Left renal cortex interstitium (tissue), 4 donors: ENCODE measurements at places on chromosomes 3 and 15.

DNA sequence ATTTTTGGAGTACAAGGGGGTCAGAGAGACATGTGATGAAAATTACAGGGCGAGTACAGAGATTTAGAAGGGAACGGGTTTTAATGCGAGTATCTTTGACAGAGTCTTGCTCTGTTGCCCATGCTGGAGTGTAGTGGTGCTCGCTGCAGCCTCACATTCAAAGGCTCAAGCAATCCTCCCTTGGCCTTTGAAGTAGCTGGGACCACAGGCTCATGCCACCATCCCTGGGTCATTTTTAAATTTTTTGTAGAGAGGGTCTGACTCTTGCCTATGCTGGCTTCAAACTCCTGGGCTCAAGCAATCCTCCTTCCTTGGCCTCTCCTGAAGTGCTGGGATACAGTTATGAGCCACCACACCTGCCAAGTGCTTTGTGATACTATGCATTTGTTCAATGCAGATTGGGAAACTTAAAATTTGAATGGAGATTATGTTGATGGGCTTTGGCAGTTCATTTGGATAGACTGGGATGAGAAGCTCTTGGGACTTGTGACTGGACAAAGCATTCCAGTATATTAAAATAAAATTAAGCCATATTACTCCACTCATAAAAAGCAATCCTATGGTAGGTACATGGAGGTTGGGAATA lies 4.0 kb upstream of the LMLN start:
- DNase-seq = no peak

DNA sequence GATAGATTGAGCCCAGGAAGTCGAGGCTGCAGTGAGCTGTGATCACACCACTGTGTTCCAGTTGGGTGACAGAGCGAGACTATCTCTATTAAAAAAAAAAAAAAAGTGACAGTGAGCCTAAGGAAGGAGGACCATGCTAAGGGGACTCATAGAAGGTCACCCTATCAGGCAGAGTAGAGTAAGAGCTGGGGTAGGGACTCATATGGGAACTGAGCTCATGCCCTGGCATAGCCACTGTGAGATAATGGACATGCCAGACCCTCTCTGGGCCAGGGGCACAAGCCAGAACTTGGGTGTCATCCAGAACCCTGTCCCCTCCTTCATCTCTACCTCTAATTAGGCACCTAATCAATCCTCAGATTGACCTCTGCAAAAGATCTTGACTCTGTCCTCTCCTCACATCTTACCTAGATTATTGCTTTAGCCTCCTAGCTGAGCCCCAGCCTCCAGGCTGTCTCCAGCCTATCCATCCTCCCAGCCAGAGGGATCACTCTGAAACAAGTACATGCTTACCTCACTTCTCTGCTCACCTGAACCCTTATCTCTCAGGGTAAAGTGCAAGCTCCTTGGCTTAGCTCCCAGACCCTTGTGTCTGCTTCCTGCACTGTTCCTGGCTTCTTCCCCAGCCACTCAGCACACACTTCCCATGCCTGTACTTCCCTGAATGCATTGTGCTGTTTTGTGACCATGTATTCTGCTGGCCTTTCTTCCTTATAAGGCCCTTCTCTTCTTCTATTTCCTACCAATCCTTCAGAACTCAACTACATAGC lies 76.4 kb downstream of the DAPK2 start:
- DNase-seq = no peak

- no peak for DNase-seq
Measured at GRCh38 chr3:132445817-132446216, 28.5 kb downstream of the DNAJC13 start.

DNA sequence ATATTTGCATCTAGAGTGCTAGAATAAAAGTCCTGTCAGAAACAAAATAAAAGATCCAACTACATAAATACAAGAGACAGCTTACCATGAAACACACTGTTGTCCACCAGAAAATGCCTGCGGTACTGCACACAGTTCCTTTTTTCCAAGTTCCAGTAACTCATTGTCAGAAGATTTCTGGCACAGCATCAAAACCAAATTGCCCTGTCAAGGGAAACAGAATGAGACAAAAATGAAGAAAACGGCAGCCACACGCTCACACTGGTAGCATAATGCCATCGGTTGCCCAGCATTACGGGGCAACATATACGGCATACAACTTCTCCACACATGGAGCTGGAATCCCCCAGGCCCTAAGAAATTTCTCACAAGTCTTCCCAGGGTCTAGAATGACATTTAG lies 40.8 kb downstream of the PLCH1 start:
- no peak for DNase-seq

DNA sequence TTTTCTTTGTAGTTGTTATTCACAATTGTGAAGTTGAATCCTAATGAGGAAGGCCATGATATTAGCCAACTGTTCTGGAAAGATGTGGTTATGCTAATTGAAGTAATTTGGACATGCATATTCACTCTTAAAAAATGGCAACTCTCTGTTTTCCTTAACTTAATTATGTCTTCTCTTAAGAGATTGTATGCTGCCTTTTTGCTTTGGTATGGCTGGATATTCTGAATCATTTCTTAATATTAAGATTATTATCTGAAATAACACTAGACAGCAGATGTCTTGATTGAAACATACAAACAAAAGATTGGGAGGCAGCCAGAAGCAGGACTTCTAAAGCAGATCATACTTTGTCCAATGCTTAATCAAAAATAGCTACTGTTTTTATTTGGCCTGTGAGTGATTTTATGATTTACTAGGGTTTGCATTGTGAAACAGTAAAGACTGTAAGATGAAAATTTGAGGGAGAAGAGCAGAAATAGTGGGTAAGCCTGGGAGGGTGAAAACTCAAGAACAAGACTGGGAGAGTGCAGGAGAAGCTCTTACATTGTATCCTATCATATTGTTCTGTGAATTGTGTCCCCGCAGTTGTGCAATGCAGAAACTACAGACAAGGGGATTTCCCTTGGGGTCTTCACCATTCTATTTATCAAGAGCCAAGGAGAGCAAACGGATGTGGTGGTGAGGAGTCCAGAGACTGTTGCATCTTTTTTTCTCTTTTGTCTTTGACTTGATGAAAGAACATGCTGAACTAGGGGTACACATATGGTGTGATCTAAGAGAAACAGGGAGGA lies 554.8 kb downstream of the TUSC7 start:
- no peak for DNase-seq

GRCh38 chr3:136979684-136980083 lies 21.9 kb downstream of the IL20RB start:
- no peak for DNase-seq

- no peak for DNase-seq
Measured at GRCh38 chr3:157500232-157500631, 3.0 kb downstream of the VEPH1 start.

- DNase-seq = no peak
Measured at GRCh38 chr3:144502402-144502801, 530.8 kb downstream of the DIPK2A start.

DNA sequence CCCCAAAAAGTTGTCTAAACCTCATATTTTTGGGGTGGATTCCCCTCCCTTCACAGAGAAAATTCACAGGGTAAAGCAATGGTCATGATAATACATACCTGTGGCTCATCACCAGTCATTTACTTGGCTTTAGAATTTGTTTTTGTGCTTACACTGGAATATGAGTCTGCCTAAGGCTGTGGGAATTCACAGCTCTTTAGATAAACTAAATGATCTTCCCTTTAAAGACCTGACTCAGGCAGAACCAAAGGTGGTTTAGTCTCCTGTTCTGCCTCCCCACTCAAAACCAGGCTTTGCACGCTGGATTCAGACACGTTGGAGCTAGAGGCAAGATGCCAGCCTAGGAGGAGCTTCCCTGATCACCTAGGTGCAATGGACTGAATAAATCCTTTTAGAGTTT lies 40.3 kb upstream of the BNC1 start:
- DNase-seq = no peak

DNA sequence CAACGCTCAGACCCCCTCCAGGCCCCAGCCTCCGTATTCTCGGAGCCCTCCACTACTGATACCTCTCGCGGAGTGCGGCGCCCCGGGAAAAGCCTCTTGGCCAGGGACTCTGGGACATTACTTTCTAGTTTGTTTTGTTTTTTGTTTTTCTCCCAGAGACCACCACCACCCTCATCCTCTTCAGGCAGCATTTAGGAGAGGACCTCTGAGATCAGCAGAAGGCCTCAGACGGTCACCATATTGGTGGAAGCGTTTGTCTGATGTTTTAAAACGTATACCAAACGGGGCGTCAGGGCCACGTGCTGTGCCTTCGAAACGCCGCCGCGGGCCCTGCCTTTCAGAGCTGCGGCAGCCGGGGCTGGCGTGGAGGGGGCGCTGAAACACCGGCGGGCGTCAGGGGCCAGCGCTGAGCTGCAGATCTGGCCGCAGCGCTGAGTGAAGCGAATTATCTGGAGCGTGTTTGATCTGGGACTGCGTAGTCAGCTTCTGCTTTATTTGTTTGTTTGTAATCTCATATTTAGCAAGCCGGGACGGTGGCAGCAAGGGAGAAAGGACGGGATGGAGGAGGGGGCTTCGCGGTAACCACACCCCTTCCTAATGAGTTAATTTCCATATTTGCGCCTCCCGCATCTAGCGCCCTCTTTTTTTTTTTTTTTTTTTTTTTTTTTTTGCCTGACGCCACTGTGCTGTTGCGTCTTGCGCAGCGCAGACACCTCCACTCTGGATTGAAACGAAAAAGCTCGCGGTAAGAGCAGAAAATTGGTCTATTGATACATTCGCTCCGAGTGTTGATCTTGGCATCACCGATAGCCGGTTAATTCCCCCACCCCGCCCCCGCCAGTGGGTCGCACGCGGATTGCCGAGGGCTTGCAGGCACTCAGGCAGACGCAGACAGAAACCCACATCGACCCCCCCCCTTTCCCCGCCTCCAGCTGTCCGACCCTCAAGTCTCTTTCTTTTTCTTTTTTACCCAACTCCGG lies 14.9 kb downstream of the SOX2 start:
- no peak for DNase-seq

DNA sequence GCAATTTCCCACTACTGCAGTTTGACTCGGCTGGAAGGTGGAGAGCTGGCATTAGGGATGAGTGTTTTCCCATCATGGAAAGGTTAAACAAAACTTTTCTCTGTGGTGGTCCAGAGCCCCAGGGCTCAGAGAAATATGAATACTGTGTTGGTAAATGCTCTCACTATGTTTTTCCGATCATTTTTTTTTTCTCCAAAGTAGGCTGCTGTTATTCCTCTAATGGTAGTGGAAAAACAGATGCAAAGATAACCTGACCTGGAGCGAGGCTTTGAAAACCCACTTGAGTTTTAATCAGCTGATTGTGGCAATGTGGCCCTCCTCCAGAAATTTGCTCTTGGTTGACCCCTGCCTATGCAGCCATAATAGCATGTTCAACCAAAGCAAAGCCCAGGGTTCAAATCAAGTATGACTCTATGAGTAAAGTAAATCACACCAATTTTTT lies 320.8 kb upstream of the CTNNB1 start:
- DNase-seq = no peak

DNA sequence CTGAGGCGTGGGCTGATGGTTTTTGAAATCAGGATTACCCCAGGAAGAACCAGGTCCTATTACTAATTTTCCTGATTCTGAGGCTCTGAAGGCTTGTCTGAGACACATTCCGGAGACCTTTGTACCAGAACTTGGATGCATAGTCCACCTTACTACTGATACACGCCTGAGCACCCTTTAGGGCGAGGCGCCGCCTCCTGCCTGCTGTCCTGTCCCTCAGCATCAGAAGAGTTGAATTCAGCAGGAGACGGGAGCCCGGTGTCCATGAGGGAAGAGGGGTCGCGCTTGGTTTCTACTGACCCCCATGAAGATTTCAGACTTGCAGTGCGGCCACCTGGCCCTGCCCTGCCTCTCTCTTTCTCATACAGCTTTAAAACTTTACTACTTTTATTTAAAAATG lies 49.9 kb downstream of the KLF13 start:
- DNase-seq = no peak

DNA sequence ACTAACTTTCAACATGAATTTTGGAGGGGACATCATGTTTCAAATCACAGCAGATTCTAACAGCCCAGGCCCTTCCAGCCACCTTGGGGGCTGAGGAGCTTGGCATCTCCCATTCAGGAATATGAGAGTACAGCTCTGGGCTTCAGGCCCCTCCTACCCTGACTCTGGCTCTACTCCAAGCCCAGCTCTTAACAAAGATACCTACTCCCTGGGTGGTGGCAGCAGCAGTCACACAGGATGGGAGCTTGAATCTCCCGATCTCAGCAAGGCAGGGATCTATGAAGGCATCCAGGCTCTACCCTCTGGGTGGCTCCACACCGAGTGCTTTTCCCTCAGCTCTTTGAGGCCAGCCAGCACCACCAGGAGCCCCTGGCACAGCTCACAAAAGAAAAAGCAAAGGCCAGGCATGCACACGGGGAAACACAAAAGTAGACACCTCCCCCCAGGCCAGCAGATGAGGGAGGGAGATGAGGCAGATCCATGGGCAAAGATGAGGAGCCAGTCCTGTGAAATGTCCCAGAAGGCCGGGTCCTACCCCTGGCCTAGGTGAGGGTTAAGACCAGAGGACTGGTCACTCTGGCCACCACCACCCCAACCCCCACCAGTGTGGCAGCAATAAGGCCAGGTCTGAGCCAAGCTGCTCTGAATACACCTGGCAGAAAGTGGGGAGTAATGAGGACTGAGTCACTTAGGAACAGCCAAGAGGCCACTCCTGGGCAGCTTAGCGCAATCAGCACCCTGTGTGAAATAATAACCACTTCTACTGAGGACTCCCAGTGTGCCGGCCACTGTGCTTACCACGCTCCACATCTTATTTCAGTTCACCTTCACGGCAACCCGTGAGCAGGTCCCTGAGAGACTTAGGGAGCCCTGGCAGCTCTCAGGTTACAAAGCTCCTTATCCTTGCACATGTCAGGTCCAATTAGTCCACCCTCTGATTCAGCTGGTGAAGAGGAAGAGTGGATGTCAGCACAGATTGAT lies 24.3 kb downstream of the PLA2G4F start:
- no peak for DNase-seq

DNA sequence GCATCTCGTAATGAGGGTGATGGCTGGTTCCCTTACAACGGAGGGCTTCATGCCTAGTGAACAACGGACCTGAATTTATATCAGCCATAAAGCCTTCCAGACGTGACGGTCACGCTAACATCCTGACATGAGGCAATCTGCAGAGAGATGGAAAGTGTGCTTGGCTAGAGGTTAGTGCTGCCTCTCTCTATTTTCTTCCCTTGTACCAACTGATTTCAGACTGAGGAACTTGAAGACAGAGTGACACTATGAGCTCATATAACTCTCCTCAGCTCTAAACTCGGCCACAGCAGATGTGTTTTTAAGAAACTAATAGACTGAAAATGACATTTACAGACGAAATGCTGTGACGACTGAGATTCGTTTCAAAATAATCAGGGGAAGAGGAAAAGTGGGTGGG lies 122.4 kb downstream of the XXYLT1 start:
- no peak for DNase-seq
